ENCODE measurements at places on chromosomes 2 and 18.

- no peak for DNase-seq
These were observed 221.1 kb upstream of the TPO start for GRCh38 chr2:1192121-1192520.

- DNase-seq: no peak
These were observed 167.6 kb downstream of the NDUFA10 start for GRCh38 chr2:239857591-239857990.

GRCh38 chr2:48574353-48575287 lies 43.0 kb upstream of the GTF2A1L start:
- DNase-seq: no peak

GRCh38 chr2:37318401-37318800 lies 6.2 kb downstream of the PRKD3 start:
- peak; percentile 70 for DNase-seq

DNA sequence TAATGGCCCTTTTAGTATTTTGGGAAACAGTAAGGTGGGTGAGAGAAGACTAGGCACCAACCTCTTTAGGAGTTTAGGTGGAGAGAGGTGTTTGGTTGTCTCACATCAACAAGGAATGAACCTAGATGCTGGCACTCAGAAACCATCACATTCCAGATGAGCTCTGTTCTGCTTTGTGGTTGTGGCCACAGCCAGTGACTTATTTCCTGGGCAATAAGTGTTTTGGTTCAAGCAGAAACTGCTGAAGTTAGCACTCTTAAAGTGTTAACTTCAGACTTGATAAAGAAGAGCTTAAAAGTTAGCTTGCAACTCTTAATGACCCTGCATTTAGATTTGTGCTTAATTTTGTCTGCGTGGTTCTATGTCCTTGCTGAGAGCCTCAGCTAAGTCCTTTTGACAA lies 929.2 kb downstream of the SLC4A3 start:
- DNase-seq: peak; percentile 79

DNA sequence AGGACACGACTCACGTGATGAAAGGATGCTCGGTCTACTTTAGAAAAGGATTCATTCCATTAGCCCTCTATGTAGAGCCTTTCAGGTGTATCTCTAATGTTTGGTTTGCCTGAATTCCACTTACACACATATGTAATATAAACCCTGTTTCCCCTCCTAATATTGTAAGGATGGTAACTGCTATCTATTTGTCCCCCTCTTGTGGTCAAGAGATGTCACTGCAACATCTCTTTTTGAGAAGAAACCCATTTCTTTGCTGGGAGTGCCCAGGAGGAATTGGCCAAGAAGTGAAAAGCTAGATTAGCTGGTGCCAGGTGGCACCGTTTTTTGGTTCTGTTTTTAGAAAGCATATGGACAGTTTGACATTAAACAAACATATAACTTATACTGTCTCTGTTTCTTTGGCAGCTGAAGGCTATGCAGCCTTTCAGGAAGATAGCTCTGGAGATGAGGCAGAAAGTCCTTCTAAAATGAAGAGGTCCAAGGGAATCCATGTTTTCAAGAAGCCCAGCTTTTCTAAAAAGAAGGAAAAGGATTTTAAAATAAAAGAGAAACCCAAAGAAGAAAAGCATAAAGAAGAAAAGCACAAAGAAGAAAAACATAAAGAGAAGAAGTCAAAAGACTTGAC lies 41.2 kb downstream of the RALBP1 start:
- DNase-seq: peak; percentile 59

DNA sequence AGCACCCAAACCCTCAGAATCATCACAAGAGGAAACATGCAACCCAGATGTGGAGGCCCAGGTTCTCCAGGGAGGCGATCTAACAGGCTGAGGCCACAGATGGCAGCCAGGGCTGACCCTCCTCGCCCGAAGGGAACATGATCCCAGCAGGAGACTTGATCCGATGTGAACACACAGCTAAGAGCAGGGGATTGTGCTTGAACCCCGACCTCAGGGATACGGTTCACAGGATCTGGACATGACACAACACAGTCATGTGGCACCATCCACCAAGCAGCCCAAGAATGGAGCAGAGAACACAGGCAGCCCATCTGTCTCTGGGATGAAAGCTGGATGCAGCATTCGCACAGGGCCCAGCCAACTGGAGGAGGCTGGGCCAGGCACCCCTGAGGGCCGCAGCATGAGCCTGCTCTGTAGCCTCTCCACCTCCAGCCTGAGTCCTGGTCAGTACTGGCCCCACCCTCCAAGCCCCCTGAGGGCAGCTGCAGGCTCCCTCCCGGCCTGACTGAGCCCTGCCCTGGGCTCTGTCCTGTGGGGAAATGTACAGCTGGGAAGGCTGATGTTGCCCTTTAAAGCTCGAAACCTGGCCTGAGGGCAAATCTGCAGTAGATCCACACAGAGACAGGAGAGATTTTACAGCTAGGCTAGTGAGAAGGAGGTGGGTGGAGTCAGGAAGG lies 39.0 kb downstream of the AQP12A start:
- peak; percentile 11 for DNase-seq

- DNase-seq: no peak
These were observed 195.4 kb upstream of the RMP24 start for GRCh38 chr18:35777039-35777438.

DNA sequence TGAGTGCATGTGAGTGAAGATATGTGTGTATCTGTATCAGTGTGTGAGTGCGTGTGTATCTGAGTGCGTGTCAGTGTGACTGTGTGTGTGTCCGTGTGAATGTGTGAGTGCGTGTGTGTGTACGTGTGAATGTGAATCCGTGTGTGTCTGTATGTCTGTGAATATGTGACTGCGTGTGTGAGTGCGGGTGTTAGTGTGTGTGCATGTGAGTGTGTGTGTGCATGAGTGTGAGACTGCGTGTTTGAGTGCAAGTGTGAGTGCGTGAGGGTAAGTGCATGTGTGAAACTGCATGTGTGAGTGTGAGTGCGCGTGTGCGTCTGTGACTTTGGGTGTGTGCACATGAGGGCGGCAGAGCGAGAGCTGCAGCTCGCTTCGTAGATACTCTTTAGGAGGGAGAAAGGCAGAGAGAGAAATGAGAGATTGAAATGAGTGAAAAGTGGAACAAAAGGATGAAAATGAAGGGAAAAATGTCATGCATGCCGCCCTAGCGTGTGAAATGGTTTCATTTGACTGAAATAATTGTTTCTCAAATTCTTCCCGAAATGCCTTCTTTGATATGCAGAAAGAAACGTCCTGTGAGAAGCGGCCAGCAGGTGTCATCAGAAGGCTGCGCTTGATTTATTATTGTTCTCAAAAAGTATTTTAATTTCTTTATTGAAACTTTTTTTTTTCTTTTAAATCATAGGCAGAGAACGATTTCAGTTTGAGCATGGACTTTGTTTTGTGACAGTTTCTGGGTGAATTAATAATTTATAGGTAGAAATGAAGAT lies 25.6 kb downstream of the ZNF407 start:
- DNase-seq: no peak

DNA sequence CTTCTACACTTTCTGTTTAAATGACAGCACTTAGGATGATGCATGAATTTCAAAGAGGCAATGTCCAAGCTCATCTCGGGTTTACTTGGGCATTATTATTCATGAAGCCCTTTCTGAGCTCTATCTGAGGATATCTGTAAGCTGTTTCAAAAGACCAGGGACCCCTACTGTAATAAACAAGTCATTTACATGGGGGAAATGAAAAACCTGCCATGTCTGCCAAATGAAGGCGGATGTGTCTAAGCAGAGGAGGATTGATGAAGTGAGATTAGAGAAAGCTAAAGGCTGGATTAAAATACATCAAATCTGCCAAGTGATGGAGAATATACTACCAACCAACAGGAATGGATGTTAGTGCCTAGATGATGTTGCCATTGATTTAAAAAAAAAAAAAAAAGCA lies 64.5 kb downstream of the SUCLG1 start:
- DNase-seq: no peak

DNA sequence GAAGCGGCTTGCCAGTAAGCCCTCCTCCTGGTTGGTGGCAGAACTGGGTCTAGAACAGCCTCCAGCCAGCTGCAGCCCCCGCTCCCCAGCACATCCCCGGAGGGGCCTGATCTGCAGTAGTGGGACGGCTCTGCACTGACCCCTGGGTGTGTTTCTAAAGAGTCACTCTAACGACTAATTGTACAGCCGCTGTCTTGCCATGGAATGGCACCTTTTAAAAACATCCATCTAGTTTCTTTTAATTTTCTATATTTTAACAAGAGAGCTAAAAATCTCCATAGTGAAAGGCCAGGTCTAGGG lies 82.0 kb downstream of the MTCL1 start:
- no peak for DNase-seq

- DNase-seq: peak; percentile 24
These were observed 40.1 kb downstream of the NRP2 start for GRCh38 chr2:205722283-205722918.

- DNase-seq: peak; percentile 83
These were observed 268.4 kb downstream of the TCF4 start for GRCh38 chr18:55319459-55320193.

GRCh38 chr18:78330766-78331165 lies 648.9 kb upstream of the SALL3 start:
- no peak for DNase-seq

GRCh38 chr2:2742726-2743125 lies 411.7 kb upstream of the MYT1L start:
- DNase-seq: no peak

DNA sequence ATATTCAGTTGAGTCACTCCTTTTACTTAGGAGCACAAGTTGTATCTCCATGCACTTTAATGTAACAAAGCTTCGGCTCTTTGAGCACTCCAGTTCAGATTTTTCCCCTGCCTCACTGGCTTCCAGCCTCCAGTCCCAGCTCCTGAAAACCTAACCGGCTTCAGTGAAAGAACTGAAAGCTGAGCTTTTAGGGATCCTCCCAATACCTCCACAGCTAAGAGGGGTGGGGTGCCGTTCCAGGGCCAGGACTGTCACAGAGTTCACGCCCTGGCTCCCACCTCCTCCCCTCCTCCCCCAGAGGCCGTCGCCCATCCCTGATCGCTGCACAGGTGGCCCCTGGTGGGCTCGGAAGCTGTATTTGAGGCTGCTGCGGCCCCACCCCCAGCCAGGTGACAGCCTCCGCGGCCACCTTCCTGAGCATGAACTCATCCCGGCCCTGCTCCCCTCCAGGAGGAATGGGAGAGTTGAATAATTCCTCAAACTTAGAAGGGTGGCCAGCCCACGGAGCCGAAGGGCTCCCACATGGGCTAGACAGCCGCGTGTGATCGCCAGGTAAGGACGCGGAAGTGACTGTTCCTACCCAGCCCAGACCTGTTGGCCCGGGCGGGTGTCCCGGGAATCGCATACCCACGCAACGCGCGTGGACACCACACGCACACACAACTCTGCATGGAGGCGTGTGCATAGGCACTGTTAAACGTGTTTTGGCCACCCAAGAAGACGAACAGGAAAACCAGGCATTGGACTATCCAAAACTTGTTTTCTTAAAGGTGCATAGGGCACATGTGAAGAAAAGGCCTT lies 1.8 kb downstream of the MYO5B start:
- DNase-seq: no peak

DNA sequence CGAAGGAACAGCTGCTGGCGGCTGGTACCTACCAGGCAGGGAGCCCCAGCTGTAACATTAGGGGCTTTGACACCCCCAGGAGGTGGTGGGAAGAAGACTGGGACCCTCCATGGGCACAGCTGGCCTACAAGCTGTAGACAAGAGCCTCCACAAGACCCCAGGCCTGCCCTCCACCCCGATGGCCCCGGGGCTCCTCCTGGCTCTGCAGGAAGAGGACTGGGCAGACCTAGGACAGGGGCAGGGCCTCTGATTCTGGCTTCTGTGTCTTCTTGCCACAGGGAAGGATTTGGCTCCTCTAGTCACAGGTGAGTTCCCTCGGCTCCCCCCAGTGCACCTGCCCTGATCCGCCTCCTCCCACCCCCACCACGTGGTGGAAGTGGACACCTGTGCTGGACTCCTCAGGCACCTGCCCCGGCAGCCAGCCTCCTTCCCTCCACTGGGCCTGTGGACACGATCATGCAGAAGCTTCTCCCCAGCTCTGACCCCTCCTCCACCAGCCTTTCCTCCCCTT lies 53.4 kb upstream of the ODC1 start:
- DNase-seq: no peak

- DNase-seq: no peak
These were observed 116.5 kb upstream of the OTOS start for GRCh38 chr2:240256704-240257637.

GRCh38 chr18:37649930-37650329 lies 84.3 kb upstream of the CELF4 start:
- no peak for DNase-seq

- no peak for DNase-seq
These were observed 69.7 kb upstream of the BOD1L2 start for GRCh38 chr18:57077005-57077765.

GRCh38 chr2:61959381-61960293 lies 54.2 kb downstream of the COMMD1 start:
- peak; percentile 22 for DNase-seq

DNA sequence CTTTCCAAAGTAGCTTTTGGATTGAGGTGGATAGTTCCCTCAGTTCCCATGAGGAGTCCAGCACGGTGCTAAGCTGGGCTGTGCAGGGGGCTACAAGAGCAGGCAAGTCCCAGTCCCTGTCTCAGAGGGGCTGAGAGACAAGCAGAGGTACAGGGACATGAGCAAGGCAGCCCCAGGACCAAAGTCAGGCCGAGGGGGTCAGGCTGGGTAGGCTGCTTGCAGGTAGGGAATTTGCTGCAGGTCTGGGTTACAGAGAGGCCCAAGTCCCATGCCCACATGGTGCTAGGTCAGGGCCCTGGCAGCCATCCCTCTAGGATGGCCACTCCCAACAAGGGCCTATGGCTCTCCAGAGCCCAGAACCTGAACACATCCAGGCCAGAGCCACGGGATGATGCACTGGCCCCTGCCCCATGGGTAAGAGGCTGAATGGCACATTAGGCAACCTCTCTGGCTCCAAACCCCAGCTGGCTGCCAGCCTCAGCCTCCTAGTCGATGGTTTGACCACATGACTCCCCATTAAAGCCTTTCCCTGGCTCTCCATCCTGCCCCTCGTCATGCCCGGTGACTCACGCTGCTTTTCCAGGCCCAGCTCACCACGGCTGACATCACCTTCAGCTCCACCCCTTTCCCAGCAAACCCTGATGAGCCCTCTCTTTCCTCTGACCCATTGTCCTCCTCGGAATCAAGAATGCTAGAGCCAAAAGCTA lies 83.7 kb downstream of the SDC1 start:
- DNase-seq: peak; percentile 95

DNA sequence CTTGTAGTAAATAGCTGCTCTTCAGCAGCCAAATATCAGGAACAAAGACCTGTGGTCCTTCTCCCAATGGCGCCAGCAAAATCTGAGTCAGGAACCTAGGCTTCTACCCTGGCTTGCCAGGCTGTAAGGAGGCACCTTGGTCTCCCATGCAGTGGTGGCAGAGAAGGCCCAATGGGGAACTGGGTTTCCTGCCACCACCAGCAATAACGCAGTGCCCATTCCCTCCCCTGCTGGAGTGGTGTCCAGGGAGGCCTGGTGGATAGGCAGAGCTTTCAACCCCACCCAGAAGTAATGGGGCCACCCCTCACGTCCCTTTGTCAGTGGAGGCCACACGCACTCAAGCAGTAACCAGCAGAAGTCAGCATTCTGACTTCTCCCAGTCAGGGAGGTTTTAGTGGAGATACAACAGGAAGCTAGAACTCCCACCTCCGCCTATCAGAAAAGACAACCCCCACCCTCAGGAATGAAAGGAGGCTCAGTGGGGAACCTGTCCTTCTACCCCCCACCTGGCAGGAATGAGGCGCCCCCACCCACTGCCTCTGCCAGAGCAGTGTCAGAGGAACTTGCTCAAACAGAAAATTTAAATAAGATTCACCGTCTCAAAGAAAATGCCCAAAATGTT lies 132.4 kb downstream of the COPS8 start:
- DNase-seq: peak; percentile 50

All from EH (cell line).